ENCODE measurements at places on chromosomes 2 and 18. TPM values are rescaled to one million over a fixed set of nuclear protein-coding genes. Genes with fewer than 3 reads are reported as not detected.

DNA sequence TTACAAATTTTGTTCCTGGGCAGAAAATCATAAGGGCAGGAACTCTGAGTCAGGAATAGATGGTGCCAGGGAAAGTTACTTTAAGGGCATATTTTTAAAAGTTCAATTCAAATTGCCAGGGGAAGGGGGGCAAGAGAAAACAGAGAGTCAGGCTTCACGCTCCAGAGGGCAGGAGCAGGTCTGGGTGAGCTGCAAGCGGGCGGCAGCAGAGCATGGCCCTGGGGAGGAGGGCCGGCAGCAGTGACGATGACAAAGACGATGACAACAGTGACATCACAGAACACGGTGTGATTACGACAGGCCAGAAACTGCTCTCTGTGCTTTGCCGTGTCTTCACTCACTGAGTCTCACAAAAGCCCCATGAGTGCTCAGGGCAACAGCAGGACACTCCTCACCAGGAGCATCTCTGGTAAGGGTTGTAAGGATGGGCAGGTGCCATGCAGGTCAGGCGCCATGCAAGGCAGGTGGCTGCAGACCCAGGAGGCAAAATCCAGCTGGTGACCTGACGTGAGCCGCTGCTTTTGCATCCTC lies 23.3 kb downstream of the CHST10 start:
- H3K27ac ChIP-seq = no peak overlapping the region
- peaks cover 15% of the 10 kb centered on the region for H3K36me3 ChIP-seq
- H3K4me1 ChIP-seq = no peaks in the 10 kb centered on the region
- no peak for DNase-seq

GRCh38 chr2:176161825-176162626 lies 4.9 kb downstream of the HOXD3 start:
- peaks cover 84% of the 10 kb centered on the region for H3K27me3 ChIP-seq
- no peak overlapping the region for H3K27ac ChIP-seq
- peaks cover 36% of the 10 kb centered on the region for H3K4me1 ChIP-seq
- no peaks in the 10 kb centered on the region for H3K36me3 ChIP-seq
- H3K4me3 ChIP-seq = no peak overlapping the region
- DNase-seq = no peak

GNAL gene
- 0.25 TPM for total RNA-seq

DNA sequence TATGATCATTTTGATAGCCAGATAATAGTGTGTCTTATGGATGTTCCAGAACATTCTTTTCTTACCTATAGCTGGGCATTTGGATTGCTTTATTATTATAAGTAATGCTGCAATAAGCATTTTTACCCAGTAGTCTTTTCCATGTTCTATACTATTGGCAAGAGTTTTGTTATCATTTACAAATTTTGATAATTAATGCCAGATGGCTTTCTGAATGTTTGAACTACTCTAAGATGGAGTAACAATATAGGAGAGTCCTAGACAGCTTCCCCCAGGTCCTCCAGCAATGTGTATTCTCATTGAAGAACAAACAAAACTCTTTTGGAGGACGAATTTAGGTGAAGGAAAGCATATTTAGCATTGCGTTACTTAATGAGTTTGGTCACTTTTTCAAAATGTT lies 73.0 kb downstream of the INPP4A start:
- H3K36me3 ChIP-seq = peaks cover 3% of the 10 kb centered on the region
- H3K27me3 ChIP-seq = no peaks in the 10 kb centered on the region
- H3K4me1 ChIP-seq = peaks cover 50% of the 10 kb centered on the region

All from T-cell (primary cell).